Stimulated activated CD8-positive, alpha-beta memory T cell treated with anti-CD3 and anti-CD28 coated beads, Interleukin-15, amount 100 ng/mL, for 24 hours (primary cell): ENCODE measurements at places on chromosomes 1 and 21.

DNA sequence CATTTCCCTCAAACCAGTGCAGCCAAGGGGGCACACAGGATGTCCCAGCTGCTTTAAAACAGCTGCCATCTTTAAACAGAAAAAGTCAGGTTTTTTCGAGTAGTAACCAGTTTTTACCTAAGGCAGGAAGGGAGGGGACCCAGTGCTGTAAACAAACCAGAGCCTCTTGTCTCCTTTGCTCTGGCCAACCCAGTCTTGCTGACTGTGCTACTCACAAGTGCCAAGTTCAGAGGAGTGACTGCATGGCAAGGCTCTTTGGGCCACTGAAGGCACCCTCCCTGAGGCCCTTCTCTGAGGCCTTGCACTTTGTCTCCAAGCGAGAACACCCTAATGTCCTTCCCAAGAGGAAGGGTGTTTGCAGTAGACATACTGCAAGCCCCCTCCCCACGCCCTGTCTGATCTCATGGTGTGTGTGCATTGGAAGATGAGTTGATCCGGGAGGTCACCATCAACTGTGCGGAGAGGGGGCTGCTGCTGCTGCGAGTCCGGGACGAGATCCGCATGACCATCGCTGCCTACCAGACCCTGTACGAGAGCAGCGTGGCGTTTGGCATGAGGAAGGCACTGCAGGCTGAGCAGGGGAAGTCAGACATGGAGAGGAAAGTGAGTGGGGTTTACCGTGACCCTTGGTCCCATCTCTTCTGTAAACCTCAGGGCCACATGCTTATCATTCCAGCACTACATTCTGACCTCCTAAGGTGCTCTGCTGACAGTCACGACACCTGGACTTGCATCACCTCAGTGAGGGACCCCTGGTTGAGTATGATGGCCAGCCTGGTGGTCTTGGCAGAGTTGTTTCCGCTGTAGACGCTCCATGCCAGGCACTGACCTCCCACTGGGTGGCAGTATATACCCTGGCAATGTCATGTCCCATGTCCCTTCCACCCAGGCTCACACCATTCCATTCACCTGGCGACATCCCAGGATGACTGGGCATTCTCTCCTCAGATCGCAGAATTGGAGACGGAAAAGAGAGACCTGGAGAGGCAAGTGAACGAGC lies 4.7 kb downstream of the DNALI1 start:
- DNase-seq, result no peak

DNA sequence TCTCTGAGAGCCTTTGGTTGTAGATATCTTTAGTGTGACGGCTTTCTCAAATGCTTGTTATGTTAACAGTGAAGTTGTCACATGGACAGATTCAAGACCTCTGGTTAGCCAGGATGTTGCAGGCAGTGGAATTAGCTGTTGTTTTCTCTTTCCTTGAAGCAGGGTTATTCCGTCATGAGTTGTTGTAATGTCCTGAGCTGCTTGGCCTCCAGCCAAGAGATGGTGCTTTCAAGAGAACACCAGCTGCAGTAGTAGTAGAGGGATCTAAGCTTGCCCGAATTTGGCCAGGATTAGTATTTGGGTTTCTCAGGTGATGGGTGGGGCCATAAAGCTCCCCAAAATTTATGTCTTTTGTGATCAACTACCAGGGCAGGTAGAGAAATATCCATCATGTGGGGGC lies 13.4 kb downstream of the KCNE1 start:
- DNase-seq, result no peak

DNA sequence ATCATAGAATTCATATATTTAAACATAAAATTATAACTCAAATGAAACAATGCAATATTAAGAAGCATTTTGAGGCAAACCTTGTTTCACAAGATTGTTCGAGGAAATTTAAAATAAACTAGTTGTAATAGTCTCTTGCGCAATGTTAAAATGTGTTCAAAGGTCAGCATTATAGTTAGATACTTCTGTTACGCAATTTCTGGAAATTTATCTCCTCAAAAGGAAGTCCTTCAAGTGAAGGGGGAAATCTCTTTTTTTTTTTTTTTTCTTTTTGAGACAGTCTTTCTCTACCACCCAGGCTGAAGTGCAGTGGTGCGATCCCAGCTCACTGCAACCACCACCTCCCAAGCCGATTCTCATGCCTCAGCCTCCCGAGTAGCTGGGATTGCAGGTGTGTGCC lies 52.1 kb downstream of the FMO4 start:
- DNase-seq, result no peak

GRCh38 chr1:37892151-37893047 lies 33.0 kb upstream of the MTF1 start:
- DNase-seq, result no peak

- no peak for DNase-seq
Observed at GRCh38 chr1:212107481-212107880, 71.9 kb downstream of the DTL start.

GRCh38 chr1:32063261-32063681 lies 9.5 kb upstream of the TMEM39B start:
- DNase-seq, result no peak

DNA sequence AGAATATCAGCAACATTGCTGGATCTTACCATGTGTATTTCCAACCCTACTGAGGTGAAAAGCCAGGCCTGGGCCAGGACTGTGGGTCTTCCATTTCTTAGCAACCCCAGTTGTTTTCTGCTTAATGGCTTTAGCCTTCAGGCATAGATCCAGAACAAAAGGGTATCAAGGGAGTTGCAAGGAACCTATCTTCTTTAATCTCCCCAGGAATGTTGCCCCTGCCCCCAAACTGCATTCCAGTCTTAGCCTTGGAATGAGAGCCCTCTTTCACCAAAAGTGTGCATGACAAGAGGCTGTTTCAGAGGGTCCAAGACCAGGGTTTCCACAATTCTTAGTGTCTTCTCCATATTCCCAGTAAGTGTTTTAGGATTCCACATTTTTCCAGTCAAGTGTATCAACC lies 87.9 kb upstream of the SOX13 start:
- DNase-seq, result no peak

DNA sequence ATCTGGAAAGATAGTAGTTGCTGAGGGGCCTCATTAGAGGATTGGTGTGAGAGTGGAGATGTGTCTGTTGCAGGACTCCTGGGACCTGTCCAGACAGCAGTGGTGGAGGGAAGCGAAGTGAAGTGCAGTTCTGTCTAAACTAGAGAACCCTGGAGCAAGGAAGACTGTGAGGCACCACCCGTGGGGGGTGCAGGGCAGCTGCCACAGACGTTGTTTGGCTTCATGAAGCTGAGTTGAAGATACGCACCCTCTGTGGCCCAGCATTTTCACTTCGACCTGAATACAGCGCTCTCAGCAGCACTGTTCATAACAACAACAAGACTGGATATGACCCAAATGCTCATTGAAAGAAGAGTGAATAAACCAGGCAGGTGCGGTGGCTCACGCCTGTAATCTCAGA lies 29.3 kb downstream of the ABCG1 start:
- no peak for DNase-seq

GRCh38 chr1:163063610-163064009 lies 5.6 kb upstream of the RGS4 start:
- DNase-seq, result no peak
